ENCODE measurements at places on chromosomes 12 and 14.

GRCh38 chr12:122437656-122438121, 15.2 kb upstream of the CLIP1 start:
- DNase-seq: peak; percentile 79

GRCh38 chr14:23115039-23115731, 3.9 kb downstream of the CEBPE start:
- peak; percentile 94 for DNase-seq

DNA sequence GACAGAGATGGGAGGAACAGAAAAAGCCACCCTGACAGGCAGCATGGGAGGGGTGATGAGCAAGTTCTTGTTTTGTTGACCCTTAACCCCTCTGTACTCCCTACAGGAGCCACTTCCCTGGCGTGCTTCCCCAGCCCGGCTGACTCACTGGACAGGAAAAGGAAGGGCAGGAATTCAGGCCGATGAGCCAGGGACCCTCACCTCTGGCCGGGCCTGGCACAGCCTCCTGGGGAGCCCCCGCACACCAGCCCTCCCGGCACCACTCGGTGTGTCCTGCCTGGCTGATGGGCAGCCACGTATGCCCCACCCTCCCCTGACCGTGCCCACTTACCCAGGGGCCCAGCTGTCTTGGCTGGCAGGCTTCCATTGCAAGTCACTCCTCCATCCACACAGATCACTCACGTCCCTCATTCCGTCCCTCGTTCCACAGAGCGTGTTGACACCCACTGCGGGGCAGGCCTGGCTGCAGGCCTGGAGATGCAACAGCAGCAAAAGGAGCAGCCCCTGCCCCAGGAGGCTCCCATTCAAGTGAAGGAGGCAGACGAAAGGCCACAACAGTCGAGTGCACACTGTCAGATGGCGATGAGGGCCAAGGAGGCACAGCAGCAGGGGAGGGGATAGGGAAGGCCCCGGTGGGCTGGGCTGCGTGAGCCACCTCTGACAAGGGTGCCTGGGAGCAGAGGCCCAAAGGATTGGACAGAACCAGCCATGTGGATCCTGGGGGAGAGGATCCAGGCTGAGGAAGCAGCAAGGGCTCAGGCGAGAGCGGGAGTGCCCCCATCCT, 19.7 kb upstream of the CD9 start:
- peak; percentile 68 for DNase-seq

DNA sequence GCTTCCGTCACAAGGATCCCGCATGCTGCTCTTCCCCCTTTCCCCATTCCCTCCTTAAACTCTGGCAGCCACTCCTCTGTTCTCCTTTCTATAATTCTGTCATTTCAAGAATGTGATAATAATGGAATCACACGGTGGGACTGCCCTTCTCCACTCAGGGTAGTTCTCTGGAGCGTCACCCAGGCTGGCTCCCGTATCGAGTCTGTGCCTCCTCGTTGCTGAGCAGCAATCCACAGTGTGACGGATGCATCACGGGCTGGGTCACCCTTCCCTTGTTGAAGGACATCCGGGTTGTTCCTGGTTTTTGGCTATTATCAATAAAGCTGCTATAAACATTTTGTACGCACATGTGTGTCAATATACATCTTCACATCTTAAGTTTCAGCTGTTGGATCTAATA, 5.7 kb upstream of the SYNE3 start:
- DNase-seq: no peak

DNA sequence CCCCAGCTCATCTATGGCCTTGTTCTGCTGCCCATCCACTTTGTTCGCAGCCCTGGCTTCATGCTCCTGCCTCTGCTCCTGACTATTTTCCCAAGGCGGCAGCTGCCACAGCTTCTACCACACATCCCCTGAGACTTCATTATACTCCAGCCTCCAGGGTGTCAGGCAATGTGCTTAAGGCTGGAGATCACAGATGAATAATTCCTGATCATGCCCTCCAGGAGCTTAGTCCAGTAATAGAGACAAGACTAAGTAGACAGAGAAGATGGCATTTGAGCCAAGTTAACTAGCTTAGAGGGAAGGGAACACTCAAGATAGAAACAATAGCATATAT, 7.1 kb downstream of the TAPBPL start:
- DNase-seq: no peak

DNA sequence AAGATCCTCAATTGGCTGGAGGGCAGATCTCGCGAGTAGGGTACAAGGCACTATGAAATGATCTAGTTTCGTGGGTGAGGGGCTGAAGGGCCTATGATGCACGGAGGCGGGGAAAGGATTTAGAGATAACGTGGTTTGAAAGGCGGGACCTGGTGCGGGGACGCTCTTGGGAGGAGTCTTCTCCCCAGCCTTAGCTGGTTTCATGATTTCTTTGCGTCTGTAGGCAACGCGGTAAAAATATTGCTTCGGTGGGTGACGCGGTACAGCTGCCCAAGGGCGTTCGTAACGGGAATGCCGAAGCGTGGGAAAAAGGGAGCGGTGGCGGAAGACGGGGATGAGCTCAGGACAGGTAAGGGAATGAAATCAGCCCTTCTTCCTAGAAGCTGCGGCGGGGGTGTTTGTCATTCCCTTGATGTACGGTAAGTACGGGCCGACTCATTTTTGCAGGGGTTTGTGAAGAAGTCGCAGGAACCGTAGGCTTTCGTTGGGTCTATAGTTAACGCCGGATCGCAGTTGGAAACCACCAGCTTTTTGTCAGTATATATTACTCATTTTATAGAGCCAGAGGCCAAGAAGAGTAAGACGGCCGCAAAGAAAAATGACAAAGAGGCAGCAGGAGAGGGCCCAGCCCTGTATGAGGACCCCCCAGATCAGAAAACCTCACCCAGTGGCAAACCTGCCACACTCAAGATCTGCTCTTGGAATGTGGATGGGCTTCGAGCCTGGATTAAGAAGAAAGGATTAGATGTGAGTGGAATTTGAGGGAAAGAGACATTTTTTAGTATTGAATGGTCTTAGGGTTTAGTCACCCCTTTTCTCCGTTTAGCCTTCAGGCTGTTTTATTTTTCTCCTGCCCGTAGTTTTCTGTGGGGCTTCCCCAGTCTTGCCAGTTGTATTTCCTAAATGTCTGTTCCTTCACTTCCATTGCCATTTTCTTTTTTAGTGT, 602 bp downstream of the APEX1 start:
- DNase-seq: peak; percentile 91

- no peak for DNase-seq
These were observed 109.6 kb downstream of the STXBP6 start for GRCh38 chr14:24940213-24940783.

All from epithelial cell of esophagus (primary cell).